CD4-positive, alpha-beta T cell treated with Interleukin-10 for 1 hour (primary cell): ENCODE measurements at places on chromosomes 3 and 15.

GRCh38 chr15:87710406-87710805, 546.1 kb downstream of the NTRK3 start:
- no peak for DNase-seq

- no peak for DNase-seq
Measured at GRCh38 chr3:141663993-141664392, 74.1 kb upstream of the RNF7 start.

DNA sequence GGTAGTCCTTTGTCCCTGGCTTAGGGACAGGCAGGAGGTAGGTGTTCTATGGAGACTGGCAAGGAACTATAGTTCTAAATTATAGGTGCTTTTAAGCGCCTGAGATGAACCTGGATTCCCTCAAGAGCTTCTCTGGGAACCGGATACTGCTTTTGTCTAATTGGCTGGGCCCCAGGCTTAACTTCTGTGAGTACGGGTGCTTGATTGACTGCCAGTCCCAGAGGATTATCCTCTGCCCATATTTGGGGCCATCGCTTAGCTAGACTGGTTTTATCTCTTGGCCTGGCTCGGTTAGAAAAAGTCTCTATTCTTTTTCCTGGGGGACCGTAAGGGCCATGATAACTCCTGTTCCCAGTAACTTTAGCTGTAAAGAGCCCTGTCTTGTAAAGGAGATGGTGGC, 339.1 kb downstream of the KCNH8 start:
- no peak for DNase-seq

DNA sequence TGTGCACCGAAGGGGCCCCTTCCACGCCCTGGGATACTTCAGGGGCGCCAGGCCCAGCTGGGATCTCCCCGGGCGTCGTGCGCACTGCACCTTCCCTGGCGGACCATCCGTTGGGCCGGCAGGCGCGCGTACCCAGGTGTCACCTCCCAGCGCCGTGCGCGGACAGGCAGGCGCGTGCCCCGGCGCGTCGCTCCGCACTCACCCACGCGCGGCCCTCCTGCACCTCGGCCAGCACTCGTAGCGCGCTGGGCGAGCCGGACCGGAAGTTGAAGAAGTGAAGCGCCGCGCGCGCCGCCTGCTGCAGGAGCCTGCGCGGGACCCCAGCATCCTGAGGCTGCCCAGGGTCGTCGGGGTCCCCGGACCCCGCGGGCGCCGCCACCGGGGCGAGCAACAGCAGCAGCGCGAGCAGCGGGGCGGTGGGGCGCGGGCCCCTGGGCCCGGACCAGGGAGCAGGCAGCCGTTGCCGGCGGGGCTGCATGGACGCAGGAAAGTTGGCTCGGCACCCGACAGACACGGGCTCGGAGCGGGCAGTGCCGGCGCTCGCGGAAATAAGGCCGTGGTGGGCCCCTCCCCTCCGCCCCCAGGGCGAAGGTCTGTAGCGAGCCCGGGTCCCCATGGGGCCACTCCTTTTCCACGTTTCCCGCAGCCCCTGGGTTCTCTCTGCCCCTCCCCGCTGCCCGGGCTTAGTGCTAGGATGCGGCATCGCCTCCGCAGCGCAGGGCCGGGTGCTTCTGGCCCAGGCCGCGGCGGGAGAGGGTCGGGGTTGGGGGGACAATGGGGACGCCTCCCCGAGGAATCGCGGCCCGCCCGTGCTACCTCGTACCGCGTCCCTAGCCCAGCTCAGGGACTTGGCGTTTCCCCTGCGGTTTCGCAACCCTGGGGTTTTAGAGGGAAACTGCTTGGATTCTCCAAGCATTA, at the start of gene RARRES1:
TSS of gene RARRES1 (minus strand) at position 520 of the 918 bp plus-strand sequence. CDS start at position 478, 42 bp downstream.
- DNase-seq: peak; percentile 21

DNA sequence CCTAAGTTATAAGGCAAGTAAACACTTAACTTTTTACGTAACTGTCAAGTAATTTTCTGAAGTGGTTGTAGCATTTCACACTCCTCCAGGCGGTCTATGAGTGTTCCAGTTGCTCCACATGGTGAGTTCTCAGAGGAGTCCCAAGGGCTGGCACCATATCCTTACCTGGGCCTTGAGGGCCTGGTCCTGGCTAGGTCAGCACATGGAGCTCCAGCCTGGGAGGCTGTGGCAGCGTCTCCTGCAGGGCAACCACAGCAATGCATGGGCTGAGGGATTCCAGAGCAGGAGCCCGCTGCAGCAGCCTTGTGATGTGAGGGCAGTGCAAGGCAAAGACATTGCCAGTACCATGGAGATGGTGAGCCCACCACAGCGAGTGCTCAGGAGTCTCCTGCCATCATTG, 32.2 kb upstream of the LYZL4 start:
- no peak for DNase-seq

GRCh38 chr3:180184816-180185215, 148.1 kb upstream of the PEX5L start:
- no peak for DNase-seq

GRCh38 chr3:62938583-62938982, 63.4 kb upstream of the CADPS start:
- DNase-seq: no peak

DNA sequence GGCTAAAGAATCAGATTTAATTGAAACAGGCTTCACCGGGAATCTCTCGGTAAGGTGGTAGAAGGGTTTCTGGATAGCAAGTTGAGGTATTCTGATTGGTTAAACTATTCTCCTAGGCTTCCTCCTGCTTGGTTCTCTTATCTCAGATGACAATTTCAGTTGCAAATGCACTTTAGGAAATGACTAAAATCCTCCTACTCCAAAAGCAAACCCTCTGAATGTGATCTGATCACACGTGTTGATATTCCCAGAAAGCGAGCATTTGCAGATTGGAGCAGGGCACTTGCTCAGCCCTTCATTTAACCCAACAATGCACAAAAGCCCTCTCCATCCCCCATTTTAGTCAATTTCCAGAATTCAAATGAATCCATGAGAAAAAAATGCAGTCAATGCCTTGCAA, 55.6 kb upstream of the ICE2 start:
- no peak for DNase-seq

DNA sequence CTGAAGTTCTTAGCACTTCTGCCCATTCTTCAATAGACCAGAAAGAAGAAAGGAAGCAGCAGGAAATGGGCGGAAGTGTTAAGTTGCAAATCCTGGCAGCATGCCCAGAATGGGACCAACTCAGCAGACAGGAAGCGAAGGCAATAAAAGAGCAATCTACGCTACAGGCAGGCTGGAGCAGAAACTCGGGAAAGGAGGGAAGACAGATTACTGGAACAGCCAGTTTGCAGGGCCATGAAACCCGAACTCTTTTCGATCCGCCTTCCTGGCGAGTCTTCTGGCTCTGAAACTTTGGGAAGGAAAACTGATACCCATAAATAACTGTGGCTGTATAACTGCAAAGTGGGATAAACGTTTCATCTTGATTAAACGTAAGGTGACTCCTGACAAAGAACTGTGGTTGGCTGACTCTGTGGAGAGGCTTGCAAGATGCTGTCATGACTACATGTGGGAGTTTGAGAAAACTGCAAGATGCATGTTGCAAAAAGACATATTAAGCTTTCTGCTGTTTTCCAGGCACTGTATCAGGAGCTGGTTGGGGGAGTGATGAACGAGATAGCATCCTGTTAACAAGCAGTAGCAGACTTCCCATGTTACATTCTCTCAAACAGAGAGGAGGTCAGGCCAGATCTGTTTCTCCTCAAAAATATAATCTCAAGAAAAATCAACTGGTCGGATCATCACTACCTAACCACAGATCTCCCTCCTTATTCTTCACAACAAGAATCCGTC, 67.8 kb downstream of the FMN1 start:
- peak; percentile 65 for DNase-seq

GRCh38 chr3:107641572-107642307, 119.0 kb downstream of the BBX start:
- DNase-seq: no peak

DNA sequence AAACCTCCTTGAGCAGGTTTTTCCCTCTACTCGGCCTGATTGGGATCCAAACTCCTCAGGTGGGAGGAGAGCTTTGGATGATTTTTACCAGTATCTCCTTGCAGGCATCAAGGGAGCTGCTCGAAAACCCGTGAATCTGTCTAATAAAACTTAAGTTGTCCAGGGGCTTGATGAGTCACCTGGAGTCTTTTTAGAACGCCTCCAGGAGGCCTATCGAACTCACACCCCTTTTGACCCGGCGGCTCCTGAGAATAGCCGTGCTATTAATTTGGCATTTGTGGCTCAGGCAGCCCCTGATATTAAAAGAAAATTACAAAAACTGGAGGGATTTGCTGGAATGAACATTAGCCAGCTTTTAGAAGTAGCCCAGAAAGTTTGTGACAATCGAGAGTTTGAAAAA, 41.6 kb downstream of the ZBTB11 start:
- no peak for DNase-seq

DNA sequence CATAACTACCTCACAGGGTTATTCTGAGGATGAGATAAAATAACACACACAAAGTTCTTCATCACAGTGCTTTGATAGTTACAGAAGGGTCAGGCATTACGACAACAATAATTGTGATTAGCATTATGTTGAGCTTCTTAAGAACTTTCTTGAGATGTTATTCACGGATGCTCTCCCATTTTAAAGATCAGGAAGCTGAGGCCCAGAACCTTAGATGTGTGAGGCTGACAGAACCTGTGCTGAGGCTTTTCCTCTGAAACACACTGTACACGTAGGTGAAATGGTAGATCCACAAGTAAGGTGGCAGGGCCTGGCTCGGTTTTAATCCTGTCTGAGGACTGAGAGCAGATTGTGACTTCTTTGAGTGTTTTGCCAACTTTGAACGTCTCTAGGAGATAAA, 211.2 kb upstream of the BHLHE40 start:
- no peak for DNase-seq

DNA sequence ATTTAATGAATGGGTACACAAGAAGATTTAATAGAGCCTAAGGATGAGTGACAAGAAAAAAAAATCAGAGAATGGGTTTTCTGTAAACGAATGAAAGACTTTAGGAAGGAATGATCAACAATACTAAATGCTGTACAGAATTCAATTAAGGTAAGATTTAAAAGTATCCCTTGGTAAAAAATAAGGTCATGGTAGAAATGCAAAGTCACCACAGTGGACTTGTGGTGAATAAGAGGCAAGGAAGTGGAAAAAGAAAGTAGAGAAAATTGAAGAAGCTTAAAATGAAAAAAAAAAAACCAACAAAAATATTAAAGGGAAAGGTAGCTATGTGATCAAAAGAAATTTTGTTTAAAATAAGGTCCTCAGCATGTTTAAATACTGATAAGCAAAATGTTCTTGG, 82.4 kb downstream of the PLSCR2 start:
- no peak for DNase-seq

DNA sequence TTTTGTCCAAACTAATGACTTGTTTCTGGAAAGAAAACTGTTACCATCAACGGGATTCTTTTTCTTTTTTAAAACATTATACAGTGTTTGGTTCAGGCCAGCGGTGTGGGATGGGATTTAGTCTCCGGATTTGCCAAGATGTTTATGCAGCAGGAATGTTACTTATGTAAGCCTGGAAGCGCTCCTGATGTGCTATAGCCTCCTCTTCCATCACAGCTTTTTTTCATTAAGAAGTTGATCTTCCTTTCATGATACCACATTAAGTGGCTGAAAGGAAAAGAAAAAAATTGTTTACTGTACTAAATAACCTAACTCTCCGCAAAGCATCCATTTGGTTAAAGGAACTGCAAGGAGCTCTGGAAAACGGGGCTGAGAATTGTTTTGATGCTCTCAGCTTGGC, 120.5 kb upstream of the ALDH1A3 start:
- DNase-seq: no peak

- no peak for DNase-seq
Measured at GRCh38 chr15:51876169-51876568, 46.7 kb downstream of the TMOD3 start.

DNA sequence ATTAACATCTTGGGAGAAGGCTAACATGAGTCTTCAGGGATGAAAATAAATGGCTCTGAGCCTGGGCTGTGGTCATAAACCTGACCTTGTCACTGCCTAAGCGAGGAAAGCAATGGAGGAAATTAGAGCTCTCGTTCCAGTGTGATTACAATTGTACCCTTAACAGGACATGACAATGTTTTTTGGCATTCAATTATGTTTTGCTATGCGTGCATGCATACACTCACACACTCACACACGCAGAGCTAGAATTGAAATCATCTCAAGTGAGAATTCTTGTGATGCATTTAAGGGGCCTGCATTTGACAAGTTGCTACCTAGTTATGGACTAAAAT, 24.1 kb downstream of the ZNF80 start:
- no peak for DNase-seq

- DNase-seq: no peak
Measured at GRCh38 chr3:97705764-97706163, 58.8 kb upstream of the ARL6 start.

DNA sequence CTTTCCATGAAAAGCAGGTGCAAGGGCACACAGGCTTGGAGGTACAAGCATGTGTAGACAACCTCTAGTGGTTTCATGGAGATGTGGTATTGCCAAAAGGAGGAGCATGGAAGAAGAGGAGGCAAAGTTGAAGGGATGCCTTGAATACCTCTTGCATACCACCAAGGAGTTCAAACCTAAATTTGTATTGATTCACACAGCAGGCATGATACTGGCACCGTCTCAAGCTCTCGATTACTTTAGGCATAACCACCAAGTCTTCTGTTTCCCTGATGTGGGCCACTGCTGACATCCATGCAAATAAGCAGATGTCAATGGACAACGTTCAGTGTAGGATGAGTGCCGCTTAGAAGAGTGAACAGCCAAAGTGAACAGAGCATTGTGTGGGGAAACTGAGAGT, 87.1 kb downstream of the SCN11A start:
- no peak for DNase-seq

- no peak for DNase-seq
Measured at GRCh38 chr3:41726891-41727290, 235.0 kb downstream of the ULK4 start.

- no peak for DNase-seq
Measured at GRCh38 chr3:53996141-53996874, 104.6 kb upstream of the SELENOK start.

DNA sequence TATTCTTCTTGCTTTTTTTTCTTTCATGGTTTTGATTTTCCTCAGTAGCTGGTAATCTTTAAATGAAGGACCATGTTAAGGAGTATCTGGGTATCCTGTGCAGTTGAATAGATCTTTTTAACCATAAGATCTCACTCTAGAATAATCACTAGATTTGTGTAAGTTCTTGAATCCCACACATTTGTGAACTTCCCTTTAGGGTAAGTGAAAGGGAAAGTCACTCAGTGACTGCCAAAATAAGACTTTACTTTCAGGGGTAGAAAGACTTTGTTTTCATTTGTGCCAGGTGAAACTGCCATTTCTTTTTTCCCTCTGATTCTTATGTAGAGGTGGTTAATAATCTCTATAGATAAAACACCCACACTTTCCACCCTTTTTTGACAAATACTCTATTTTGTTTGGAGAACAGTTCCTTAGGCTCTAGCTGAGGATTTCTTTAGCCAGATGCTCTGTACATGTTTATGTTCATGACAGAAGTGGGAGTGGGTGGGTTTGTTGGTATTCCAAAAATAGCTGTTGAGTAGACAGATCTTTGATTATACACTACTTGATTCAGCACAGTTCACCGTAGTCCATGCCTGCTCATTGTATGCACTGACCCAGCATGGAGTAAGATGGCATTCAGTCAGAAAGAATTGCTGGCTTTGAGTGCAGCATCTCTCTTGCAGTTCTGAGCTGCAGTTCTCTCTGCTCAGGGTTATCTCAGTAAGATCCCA, 28.5 kb downstream of the LRRC49 start:
- DNase-seq: no peak
